T-helper 2 cell (primary cell): ENCODE measurements at places on chromosomes 6 and 20.

DNA sequence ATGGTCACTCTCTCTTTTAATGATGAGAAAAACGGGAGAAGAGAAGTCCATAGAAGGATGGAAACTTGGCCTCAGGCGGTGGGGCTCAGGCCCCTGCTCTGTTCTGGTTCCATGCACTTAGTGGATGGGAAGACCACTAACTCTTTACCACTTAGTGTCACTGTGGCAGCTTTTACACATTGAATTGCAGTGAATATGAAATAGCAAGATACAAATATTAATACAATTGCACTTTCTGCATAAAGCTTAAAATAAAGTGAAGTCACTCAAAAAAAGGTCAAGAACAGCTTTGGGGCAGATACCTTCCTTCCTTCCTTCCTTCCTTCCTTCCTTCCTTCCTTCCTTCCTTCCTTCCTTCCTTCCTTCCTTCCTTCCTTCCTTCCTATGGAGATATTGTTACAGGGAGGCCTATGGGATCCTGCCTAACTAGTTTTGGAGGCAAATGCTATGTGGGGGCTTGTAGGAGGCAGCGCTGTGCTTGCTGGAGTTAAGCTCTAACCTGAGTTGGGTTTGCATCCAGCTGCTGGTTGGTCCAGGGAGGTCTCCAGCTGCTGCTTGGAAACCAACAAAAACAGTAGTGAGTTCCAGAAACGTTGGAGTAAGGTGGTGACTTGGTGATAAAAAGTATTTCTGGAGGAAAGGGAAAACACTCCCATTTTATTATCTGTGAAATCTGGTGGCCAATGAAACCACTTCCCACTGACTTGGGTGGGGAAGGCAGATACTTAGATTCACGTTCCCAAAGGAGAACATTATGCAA lies 62.3 kb upstream of the NKX2-2 start:
- DNase-seq, result no peak

GRCh38 chr6:111972745-111973117 lies 81.2 kb upstream of the CCN6 start:
- no peak for DNase-seq

DNA sequence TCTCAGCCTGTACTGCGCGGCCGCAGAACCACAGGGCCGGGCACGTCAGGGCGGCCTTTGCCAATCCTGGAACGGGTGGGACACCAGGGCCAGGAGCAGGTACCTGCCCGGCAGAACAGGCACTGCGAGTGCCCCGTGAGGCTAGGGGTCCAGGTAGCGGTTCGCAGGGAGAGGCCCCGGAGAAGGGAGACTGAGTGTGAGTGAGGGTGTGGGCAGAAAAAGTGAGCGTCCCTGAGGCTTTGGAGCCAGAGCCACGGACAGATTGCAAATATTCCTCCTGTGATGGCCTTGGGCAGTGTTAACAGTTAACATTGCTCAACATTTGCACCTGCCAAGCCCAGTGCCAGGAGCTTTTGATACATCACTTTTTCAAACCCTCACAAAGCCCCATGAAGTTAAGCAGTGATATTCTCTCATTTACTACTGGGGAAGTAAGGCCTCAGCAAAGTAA lies 491 bp downstream of the GNMT start:
- no peak for DNase-seq

DNA sequence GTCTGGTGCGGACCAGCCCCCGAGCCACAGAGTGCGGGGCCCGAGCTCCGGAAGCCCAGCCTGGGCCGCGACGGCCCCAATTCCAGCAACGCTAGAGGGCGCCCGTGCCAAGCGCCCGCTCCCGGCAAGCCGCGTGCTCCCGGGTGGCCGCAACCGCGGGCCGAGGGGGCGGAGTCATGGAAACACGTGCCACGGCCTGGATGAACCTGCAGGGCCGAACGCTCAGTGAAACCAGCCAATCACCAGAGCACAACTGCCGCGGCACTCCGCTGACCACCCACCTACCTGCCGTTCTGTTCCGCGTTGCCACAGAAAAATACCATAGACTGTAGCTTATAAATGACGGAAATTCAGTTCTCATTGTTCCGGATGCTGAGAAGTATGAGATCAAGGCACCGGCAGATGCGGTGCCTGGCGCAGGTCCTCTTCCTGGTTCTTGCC lies 85.7 kb upstream of the FOXC1 start:
- peak; percentile 64 for DNase-seq

- no peak for DNase-seq
Measured at GRCh38 chr6:167661552-167662044, 165.1 kb upstream of the AFDN start.

DNA sequence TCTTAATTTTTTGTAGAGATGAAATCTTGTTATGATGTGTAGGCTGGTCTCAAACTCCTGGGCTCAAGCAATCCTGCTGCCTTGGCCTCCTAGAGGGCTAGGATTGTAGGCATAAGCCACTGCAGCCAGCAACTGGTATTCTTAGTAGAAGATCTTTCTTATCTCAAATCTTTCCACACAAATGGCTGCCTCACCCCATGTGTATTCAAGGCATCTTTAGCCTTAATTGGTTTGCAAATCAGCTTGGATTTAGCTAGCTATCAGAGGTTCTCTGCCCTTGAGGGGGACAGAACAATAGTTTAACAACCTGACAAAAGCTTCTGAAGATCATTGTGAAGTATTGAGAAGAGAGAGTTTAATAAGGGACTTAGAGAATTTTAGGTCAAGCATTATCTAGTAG lies 17.9 kb upstream of the ABRACL start:
- no peak for DNase-seq

DNA sequence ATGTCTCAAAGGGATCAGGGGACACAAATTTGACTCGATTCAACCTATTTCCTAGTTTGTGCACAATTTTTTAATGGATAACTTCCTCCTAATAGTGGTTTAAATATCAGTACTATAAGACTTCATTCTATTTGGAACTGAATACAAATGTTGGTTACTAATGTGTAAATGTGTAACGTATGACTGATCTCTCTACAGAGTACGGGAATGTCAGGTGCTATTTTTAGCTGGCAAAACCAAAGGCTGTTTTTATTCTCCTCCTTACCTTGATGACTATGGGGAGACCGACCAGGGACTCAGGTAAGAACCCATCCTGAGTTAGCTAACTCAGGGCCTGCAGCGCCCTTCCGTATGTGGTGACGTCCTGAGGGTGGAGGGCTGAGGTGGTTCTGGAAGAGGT lies 33.0 kb downstream of the PRPH2 start:
- no peak for DNase-seq
